ENCODE measurements at places on chromosomes 16 and 17. TPM values are rescaled to one million over a fixed set of nuclear protein-coding genes. Genes with fewer than 3 reads are reported as not detected.

DNA sequence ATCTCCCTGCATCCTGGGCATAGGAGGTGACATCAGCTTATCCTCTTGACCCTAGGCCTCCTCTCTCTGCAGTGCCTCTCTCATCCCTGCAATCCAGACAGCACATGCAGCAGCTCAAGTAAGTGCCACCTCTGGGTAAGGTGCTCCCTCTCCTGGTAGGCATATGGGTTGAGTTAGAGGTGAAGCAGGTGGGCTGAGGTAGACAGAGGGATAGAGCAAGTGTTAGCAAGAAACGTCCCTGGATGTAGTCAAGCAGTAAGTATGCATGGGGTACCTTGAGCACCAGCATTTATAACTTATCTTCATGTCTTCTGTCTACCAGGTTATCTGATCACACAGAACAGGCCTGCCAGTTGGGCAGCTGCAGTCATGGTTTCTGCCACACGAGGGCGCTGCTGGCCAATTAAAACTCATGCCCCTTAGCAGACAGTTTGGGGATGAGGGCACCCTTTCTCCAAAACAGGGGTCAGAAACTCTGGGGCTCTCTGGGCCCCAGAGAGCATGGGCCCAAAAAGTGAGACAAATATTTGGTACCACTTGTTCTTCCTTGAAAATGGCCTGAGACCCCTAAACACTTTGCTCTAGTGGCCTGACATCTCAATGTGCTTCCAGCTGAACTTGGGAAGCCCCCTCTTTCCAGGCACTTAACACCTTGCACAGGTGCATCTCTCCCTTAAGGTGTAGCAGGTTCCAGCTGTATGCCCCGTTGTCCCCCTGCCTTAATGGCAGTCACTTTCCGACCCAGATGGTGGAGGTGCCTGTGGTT is 59.8 kb downstream of the NEUROD2 start:
- peak; percentile 55 for DNase-seq

DNA sequence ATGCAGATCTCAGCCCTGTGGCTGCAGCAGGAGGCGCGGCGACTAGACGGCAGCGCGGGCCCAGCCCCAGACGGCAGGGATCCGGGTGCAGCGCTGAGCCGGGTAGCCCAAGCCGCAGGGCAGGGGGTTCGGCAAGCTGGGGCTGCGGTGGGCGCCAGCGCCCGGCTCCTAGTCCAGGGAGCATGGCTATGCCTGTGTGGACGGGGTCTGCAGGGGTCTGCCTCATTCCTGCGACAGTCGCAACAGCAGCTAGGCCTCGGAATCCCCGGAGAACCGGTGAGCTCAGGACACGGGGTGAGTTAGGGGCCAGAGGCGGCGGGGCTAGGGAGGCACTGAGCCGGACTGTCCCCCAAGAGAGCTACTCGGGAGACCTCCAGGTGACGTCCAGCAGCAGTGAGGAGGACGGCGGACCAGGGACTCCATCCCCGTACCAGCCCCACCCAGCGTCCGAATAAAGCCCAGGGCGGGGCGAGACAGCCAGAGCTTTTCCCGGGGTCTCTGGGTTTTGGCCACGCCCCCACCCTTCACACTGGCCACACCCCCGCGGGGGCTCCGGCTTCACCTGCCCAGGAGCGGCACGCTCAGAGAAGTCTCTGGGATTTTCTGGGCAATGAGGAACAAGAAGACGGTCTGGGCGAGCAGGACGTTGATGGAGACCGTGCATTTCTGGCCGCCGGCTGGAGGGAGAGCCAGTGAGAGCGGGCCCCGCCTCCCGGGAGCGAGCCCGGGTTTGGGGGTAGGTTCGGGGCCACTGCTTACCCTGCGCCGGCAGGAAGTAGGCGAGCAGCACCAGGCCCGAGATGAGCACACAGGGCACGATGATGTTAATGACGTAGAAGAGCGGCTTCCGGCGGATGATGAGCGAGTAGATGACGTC is 1.1 kb downstream of the C17orf107 start:
- DNase-seq, result no peak

DNA sequence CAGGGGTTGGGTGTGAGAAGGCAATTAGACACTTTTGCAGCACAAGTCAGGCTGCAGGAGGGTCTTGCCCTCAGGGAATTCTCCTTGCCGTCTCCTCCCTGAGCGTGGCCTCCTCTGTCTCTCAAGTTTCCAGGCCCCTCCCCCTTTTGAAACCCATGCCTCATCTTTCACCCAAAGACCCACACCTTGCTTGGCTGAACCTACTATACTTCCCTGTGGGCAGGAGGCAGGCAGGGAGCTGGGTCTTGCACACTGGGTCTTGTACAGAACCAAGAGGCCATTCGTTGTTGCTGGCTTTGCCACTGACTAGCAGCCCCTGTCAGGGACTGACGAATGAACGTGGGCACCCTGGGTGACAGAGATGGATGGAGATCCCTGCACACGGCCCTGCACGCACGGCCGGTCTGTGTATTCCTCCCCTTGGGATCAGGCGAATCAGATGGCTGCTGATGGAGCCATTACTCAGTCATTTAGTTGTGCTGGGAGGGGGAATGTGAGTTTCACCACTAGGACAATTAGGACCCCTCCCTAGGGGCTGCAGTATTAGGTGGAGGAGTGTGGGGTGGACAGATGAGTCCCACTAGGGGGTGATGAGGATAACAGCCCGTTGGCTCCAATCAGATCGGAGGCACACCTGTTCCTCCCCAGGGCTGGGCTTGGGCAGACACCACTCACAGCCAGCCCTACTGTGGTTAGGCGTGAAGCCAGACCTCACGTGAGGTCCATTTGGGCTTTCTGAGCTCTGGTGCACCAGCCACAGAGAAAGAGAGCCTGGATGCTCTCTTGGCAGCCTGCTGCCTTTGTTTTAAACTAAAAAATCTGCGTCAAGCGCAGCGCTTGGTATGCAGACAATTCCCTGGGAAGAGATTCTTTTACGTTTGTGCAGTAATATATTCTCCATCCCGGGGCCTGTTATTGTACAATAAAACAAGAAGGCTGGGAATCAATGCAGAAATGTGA is 167.7 kb upstream of the WSCD1 start:
- no peak for DNase-seq

GRCh38 chr17:39756380-39757079 is 18.8 kb downstream of the GRB7 start:
- DNase-seq, result no peak

Gene KRTAP9-2
- total RNA-seq, result not detected

DNA sequence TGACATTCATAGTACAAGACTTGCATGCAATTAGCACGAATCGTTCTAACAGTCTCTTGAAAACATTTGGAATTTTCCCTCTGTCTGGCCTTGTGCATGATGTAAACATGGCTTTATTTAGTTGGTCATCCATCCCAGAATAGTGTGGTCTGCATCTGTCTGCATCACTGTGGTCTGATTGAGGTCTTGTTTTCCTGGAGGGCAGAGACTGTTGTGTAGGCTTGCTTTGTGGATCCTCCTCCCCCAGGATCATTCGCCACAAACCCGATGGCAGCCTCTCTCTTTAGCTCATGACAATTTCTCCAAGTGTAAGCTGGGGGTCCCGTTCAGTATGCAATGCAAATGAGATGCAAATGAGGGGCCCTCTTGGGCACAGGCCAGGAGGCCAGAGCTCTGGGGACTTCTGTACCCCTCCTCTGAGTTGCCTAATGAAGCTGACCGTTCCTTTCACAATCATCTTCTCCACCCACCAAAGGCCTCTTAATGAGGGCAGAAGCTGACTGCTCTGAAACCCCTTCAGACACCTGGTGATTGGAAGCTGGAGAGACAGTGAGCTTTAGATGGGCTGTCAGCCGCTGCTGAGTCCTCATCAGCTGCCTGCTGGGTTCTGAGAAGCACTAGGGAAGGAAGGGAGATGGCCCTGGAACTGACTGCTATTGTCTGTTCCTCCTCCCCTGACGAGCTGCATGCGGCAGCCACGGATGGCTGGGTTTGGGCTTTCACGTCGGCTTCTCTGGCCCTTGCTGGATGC is 201.2 kb upstream of the CACNG3 start:
- no peak for DNase-seq

DNA sequence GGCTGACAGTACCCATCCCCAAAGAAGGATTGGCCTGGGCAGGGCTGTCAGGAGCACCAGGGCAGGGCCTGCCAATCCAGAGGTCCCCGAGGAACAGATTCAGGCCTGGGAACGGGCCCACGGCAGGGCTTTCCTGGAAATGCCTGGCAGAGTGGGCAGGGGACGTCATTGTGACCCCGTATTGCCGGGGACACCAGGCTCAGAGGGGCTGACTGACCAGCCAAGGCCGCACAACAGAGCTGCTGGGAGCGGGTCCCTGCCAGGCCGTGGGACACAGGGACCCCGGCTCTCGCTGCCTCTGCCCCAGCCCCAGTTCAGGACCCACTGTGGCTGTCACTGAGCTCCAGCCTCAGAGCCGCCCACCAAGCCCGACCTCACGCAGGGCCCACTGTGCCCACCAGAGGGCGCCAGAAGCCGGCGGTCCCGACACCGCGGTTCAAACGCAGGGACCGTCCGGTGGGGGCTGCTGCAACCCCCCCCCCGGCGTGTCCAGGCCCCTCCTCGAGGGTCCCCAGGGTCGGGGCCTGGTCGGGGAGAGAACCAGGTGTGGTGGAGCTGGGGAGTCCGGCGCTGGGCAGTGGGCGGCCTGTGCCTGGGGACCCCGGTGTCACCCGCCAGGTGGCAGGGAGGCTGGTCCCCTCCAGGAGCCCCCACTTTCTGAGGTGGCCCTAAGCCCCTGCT is 15.2 kb upstream of the SSTR5 start:
- DNase-seq, result no peak

- DNase-seq, result no peak
Measured at GRCh38 chr17:74394977-74395376, 27.7 kb downstream of the GPR142 start.

Gene KRT28
- total RNA-seq, result not detected

GRCh38 chr17:6422654-6423241 is 12.2 kb downstream of the AIPL1 start:
- DNase-seq, result no peak

DNA sequence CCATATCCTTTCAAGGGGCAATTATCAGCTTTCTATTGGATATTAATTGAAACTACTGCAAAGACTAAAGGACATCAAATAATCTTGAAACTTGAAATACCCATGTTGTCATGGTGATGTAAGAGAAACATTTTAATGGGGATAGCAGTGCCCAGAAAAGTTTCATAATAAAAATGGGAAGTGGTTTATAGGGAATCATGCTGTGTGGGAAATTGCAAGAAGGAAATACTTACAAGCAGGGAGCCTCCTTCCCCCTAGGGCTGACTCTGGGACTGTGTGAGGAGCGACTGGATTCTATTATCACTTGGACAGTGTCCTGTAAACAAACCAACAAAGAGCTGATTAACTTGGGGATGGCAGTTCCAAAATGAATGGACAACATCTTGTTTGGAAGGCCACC is 1393.1 kb upstream of the GOT2 start:
- no peak for DNase-seq

GRCh38 chr17:59353936-59354755 is 22.7 kb downstream of the YPEL2 start:
- DNase-seq, result no peak

DNA sequence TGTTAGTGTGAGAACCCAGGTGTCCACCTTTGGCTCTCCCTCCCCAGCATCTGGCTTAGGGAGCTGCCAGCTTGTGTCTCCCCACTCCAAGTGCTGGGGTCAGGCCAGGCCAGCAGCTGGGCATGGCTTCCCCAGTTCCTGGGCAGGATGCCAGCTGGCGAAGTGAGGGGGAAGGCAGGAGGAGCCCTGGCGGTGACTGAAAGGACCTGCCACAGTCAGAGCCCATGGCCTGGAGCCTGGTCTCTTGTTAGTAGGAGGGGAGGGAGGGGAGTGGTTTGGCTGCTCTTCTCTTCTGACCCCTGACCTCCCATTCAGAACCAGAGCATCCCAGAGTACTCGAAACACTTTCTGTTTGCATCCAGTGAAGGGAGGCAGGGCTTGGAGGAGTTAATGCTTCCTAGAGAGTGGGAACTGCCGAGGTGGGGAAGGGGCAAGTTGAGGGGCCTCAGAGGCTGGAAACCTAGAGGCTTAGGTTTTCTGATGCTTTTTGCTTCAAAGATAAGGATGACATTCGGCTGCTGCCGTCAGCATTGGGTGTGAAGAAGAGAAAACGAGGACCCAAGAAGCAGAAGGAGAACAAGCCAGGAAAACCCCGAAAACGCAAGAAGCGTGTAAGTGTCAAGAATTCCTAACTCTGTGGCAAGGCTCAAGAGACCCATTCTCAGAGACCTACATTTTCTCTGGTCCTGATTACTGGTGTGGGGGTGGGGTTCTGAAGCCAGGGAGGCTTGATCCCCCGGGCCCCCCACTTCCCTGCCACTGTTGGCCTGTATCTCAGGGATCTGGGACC is 772 bp downstream of the CHD3 start:
- peak; percentile 82 for DNase-seq

GRCh38 chr17:62895320-62896301 is 70.4 kb upstream of the TANC2 start:
- no peak for DNase-seq

GRCh38 chr17:58120195-58120822 is 27.9 kb upstream of the OR4D1 start:
- peak; percentile 41 for DNase-seq

DNA sequence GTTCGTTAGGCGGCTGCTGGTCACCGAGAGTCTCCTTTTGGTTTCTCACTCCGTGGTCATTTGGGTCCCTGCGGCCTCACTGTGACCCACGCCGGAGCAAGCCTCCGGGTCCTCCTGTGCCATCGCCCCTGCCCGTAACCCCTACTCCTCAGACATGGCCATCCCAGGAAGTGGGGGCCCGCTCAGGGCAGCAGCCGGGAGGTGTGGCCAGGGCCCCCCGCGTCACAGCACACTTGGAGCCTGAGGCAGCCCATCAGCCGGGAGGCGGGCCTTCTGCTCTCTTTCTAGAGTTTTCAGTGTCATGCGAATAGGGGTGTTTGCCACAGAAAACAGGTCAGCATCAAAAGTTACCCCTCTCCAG is 7.9 kb upstream of the WFIKKN1 start:
- no peak for DNase-seq

Gene EME1
- 24.1 TPM for total RNA-seq

GRCh38 chr17:28599311-28600184 is 723 bp upstream of the SPAG5 start:
- peak; percentile 81 for DNase-seq

DNA sequence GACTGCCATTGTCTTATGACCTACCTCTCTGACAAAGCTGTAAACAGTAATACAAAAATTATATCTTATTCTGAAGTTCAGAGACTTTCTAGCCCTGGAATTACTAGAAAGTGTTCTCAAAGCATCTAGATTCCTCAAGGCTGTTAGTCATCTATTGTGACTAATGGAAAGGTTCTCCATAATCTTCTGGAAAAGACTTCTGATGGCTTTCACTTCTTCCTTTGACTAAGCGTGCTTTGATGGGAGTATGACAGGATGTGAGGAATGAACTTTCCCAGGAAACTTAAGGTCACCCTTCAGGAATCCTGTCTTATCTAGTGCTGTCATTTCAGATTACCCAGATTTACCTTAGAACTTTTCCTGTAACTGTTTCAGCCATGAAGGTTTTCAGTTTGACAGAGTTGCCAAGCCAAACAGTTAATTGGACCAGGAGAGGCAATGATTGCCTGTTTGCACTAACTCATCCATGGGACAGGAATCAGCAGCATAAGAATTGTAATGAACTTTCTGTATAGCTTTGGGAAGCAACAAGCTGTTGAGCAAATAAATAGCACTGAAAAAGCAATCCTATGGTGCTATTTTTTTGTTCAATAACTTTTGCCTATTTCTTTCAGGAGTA is 43.5 kb downstream of the AP2B1 start:
- DNase-seq, result no peak

Gene GCSH
- 45.7 TPM for total RNA-seq

All from SJSA1 (cell line).